ENCODE measurements at places on chromosomes 5 and 9.

DNA sequence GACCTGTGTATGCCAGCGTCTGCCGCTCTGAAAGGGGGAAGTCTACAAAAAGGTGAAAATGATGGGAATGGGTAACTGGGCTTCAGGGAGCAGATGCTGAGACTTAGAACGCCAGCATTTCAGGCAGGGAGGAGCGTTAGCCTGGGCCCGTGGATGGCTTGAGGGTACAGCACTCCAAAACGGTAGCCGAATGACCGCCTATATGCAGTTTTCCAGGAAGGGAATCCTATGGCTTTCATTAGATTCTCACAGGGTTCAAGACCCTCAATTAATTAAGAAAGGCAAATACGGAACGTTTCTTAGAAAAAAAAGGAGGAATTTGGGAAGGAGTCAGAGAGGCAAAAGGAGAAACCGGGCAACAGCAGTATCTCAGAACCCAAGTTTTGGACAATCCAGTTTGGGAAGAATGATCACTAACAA lies 639 bp downstream of the AMACR start:
- DNase-seq: no peak

- no peak for DNase-seq
Observed at GRCh38 chr5:34409373-34409772, 246.8 kb upstream of the RAI14 start.

- no peak for DNase-seq
Observed at GRCh38 chr5:124872615-124873014, 126.2 kb upstream of the ZNF608 start.

DNA sequence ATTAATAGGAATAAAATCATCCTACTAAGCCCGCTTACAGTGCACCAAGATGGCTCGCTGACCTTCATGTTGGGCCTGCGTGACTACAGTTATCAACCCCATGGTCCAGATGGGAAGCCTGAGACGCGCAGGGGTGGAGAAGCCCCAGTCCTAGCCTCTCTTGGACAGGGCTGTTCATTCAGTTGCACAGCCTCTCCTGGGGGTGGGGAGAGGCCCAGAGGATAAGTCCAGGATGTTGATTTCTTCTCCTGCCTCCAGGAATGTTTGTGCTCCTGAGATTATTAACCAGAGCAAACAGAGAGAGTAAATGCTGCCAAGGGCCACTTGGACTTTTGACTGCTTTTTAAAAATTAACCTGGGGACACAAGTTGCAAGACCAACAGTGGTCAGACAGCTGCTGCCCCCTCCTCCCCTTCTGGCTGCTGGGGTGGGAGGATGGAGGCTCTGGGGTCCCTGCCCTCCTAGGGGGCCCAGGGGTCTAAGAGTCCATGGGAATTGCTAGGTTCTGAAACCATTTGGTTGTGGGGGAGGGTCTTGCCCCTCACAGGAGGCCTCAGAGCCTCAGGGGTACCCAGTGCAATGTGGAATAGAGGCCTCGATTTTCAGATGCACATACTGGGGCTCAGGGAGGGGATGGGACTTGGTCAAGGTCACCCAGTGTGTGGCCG lies 2.8 kb upstream of the AMBP start:
- DNase-seq: no peak

DNA sequence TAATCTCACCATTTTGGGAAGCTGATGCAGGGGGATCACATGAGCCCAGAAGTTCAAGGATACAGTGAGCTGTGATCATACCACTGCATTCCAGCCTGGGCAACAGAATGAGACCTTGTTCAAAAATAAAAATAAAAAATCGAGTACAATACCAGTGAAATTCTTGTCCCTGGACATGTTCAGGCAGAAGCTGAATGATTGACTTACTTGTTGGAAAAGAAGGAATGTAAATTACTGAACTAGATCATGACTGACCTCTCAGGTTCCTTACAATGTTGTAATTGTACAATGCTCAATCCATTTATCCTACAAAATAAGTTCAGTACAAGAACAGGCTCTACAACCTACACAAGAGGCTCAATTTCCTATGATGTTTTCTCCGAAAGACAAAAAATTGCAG lies 1010.4 kb downstream of the TLE1 start:
- DNase-seq: no peak

DNA sequence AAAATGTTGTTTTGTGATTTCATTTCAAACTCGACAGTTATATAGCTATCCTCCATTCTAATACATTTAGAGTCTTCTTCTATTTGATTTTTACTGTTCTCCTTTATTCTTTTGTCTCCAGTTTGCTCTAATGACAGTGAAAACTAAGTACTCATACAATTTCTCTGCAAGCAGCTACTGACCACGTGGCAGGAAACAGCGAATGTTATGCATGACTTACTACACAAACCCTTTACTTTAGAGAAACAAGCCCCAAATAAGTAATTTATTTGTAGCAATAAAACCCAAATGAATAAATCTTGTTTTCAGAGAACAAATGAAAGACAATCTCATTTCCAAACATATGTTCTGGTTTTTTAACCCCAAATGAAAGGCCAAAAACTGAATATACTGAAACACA lies 41.9 kb downstream of the CDH6 start:
- DNase-seq: no peak

DNA sequence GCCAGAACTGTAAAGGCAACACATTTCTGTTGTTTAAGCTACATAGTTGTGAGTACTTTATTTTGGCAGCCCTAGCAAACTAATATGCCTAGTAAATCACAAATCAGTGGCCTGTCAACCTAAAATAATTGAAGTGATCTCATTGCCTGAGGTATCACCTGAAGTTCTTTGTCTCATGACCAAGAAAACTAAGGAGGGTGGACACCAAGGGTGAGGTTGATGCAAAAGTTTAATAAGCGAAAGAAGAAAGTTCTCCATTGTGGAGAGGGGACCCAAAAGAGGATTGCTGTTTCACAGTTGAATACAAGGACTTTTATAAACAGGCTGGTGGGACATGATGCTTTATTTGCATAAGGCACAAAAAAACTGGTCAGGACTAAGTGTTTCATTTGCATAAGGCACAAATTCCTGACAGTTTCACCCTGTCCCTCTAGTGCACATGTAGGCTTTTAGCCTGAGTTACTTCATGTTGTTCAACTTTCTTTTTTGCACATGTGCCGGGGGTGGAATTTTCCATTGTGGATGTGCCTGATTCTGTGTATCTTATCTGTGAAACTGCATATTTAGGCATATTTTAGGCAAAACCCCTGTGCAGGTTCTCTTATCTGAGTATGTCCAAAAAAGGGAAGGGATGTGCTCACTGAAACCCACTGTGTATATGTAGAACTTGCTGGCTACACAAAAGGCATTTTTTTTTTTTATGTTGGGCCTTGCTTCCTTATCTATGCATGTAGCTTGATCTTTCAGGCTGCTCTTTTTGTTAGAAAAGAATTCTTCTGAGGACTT lies 108.6 kb upstream of the RAI14 start:
- no peak for DNase-seq

GRCh38 chr9:87853876-87854579 lies 28.6 kb upstream of the SPATA31E1 start:
- DNase-seq: no peak
